Colonic mucosa (tissue), 4 donors: ENCODE measurements at places on chromosomes 3 and 15.

DNA sequence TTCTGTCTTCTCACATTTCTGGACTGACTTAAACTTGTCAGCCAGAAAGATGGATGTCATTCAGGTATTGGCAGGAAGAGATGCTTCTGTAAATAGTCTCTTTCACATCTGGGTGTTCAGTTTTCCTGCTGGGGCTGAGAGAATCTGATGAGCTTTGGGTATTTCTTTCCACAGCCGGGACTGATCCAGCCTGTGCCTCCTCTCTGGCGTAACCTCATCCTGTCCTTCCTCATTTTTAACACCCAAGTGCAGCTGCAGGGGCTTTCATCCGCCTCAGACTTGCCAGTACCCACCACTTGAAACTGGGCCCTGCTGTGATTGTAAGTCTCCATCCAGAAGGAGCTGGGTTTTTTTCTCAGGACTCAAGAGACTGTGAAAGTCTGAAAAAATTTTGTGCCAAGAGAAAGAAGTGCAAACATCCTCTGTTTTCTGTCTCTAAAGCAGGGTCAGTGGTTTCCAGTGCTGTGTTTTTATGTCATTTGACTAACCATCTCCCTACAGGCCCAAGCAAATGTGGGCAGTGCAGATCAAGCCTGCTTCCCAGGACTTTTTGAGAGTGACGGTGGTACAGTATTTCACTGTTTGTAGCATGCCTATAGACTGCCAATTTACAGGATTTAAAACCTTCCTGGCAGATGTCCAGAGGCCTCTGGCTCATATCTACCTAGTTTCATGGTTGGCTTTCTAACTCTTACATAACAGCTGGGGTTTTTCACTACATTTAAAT, 342.7 kb downstream of the PTPRG start:
- peak; percentile 21 for DNase-seq

DNA sequence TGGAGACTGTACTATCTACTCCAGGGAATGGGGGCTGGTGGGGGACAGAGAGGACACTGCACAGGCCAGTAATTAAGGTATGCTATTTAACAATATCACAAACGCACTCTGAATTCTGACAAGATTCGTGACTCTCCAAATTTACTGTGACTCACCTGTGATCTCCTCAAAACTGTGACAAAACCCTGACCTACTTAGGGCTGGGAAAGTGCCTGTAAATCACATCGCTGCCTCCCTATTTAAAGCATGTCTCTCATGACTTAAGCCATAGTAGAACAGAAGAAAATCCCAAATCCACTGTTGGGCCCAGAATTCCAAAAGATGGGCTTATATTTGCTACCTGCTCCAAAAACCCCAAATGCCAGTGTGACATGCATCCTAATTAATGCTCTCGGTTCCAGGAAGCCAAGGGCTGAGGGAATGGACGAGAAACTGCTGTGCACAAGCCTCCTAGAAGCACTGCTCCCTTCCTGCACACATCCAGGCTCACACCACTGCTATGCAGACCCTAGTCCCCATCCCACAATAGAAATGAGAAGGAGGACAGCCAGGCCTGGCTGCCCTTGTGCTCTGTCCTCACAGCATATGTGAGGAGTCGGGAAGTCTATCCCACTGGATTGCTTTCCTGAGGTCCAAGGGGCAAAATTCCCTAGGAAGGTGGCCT, 187.7 kb upstream of the CHRNA7 start:
- DNase-seq: no peak

DNA sequence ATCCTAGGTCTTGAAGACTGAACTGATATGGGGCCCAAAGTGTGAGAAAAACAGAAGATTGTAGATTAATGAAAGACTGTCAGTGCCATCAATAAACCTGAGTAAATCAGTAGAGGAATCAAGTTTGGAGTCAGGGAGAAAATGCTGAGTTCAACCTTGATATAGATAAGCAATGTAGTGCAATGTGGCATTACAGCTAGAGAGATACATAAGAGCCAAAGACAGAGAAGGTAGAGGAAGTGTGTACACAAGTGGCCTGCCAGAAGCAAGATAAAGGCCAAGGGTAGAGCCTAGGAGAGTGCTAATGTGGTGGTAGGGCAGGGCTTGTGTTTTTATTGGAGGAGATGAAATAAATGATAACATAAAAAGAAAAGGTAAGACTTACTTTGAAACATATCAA, 26.0 kb upstream of the EID1 start:
- DNase-seq: no peak

DNA sequence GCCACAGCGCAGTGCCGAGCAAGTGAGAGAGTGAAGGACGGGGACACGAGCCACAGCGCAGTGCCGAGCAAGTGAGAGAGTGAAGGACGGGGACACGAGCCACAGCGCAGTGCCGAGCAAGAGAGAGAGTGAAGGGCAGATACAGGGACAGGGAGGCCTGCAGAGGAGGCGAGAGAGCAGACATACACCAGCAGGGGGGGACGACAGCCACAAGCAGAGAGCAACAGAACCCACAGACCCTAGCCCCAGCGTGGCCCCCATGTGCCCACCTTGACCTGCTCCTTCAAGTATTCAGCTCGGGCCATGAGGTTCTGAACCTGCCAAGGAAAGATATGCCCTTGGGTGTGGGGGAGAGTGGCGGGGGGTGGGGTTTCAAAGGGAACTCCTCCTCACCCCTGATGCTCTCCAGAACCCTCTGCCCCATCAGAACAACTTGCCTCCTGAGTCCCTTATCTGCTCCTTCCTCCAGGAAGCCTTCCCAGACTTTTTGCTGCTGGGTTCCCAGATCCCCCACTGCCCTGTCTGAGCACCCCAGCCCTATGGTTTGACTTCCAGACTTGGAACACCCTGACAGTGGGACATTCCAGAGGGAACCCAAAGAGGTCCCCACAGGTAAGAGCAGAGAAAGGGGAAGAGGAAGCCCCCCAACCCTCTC, 5.3 kb downstream of the ULK3 start:
- no peak for DNase-seq

DNA sequence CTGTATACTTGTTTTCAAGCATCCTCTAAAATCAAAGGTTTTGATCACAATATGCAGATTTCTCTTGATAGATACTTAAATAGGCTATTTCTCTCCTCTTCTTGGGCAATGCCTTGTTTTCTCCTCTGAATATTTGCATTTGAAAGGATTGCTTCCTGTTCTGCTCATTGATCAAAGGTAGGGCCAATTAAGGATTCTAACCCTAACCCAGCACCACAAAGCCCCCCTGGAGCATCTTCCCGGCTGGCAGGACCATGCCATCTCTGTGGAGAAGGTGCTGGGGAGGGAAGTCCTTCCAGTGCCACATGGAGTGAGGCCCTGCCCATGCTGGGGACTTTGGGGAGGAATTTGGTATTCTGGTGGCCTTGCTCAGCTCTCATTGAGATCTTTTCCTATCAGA, 11.3 kb upstream of the NIPA2 start:
- no peak for DNase-seq

DNA sequence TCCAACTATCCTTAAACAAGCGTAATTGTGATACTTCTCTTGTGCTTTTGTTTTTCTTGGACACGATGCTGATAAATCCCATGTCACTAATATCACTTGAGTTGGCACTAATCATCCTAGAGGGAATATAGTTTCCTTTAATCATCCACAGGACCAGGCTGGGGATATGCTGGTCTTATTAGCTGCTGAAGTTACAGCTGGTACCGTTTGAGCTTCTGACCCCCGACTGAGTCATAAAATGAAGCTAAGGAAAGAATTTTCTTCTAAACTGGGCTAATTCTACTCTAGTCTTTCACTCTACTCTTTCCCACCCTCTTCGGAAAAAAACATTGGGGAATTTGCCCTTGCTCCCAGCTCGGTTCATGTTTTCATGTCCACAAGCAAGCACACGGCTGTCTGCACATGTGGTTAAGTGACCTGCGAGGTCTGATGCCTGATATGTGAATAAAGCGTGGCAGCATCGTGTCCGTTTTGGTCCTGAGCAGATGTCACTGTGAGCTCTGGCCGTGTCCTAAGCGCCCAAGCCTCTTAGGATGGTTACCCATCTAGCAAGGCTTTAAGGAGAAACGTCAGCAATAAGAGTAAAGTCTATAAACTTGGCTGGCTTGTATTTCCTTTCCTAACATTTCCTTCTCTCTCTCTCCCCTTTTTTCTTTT, 223.7 kb downstream of the ITPR1 start:
- no peak for DNase-seq

DNA sequence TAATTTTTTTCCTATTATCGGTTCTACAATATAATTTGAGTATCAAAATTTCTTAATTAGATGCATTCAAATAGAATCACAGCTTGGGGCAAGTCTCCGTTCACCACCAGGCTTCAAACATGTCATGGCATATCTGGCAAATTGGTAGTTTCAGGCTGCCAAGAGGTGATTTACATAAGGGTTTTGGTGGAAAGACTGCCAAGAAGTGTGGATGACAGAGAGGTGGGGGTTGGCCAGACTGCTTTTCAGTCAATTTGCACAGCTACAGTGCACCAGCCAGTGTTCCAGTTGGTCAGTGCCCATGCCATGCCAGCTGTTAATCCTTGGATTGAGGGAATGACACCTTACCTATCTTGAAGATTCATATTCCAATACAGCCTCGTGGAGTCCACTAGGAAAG, 8.4 kb upstream of the GSK3B start:
- no peak for DNase-seq

DNA sequence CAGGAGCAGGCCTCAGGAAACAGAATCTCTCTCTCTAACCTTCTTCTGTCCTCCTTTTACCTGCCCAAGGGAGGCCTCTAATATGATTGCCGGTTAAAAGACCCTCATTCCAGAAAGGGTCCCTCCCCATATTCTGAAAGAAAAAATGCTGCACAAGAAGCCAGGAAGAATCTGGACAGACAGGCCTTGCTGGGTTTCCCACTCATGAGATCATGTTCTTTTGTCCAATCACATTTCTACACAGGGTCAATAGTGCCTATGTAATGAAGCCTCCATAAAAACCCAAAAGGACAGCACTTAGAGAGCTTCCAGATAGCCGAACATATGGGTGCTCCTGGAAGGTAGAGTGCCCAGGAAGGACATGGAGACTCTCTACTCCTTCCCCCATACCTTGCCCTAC, 146.0 kb downstream of the MYO9A start:
- no peak for DNase-seq

DNA sequence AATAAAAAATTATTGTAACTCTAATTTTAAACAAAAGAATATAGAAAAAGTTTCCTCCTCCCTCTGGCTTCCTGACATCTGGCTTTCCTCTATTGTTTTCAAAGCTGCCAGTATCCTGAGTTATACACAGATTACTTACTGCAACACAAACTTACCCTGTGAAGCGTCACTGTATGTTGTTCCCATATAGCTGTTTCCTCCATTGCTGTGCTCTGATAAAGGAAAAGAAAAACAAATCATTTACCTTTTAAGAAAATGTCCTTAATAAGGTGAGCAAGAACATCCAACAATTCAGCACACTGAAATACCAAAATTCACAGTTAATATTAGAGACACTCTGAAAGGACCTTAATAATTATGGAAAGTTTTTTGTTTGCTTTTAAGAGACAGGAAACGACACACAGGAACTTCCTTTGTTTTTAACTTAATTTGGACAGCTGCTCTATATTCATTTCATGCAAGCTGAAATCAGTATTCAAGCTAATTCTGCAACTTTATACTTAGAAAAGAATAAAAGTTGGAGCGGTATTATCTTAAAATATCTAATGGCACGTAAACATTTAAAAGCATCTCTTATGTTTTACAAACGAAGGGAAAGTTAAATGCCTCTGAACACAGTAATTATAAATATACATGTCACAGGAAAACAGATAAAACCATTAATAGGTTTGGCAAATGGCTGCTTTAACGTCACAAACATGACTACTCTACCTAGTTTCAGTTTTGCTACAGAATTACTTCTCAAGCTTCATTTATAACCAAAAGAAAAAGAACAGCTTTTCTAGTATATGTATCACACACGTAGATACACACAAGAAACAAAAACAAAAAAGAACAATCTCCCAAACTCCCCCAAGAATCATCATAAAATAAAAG, 21.5 kb downstream of the TJP1 start:
- no peak for DNase-seq

- no peak for DNase-seq
Observed at GRCh38 chr3:173870976-173871375, 473.4 kb downstream of the NLGN1 start.

- no peak for DNase-seq
Observed at GRCh38 chr3:127732303-127732702, 59.6 kb downstream of the ABTB1 start.

GRCh38 chr3:126983276-126983652, 349 bp downstream of the PLXNA1 start:
- no peak for DNase-seq

GRCh38 chr3:23166845-23167244, 36.3 kb upstream of the UBE2E2 start:
- DNase-seq: no peak

DNA sequence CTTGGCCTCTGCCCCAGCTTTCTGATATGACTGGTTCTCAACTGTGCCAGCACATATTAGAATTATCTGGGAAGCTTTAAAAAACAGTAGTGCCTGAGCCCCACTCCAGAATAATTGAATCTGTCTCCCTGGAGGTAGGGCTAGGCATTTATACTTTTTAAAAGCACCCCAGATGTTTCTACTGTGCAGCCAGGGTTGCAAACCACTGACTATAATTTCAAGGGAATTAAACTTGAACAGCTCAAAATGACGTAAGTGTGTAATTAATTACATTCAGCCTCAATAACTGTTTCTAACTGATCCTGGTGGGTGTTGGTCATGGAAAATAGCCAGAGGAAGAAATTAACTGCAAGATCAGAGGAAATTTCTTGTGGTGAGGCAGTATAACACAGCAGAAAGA, 4.4 kb upstream of the IRAK2 start:
- DNase-seq: no peak

GRCh38 chr3:152355744-152356665, 87.3 kb downstream of the MBNL1 start:
- DNase-seq: no peak

GRCh38 chr15:91956026-91956723, 102.7 kb downstream of the SLCO3A1 start:
- peak; percentile 32 for DNase-seq

DNA sequence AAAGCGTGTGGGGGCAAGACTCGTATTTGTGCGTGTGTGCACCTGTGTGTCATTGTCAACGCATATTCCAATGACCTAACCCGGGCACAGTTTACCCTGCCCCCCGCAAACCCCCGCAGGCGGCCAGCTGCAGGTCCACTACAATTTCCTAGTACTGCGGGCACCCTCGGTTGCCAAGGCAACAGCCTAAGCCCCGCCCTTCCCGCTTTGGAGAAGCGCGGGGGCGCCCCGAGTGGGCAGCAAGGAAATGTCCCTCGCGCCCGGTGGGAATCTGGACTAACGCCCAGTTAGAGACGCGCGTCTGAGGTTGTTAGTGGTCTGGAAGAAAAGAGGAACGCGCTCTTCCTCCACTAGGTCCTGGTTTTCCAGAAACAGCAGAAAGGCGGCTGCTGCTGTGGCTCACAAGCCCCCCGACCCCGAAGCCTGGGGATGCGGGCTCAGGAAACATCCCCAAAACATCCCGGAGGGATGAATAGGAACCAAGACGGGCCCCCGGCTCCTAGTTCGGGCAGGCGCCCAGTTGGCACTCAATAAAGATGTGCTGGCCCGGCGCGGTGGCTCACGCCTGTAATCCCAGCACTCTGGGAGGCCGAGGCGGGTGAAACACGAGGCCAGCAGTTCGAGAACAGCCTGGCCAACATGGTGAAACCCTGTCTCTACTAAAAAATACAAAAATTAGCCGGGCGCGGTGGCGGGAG, 1.1 kb downstream of the ABHD14A start:
- DNase-seq: peak; percentile 81

GRCh38 chr3:40723083-40723660, 198.4 kb downstream of the ZNF621 start:
- DNase-seq: no peak

- DNase-seq: no peak
Observed at GRCh38 chr3:183774631-183775030, 50.7 kb downstream of the MAP6D1 start.

GRCh38 chr3:124916837-124917409, 17.6 kb downstream of the MUC13 start:
- DNase-seq: no peak
